ENCODE measurements at places on chromosomes 7 and 10.

DNA sequence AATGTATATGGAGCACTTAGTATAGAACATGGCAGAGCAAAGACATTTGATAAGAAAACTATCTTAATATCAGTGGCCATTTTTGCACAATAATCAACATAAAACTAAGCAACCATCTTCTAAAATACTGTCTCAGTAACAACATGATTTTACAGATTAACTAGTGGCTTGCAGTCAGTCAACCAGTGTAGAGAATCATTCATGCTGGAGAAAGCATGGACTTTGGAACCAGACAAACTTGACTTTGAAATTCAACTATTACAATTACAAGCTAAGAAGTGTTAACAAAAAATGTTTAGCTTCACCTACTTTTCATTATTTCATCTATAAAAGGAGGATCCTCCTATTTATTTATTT is 27.7 kb downstream of the CUBN start:
- no peak for DNase-seq

DNA sequence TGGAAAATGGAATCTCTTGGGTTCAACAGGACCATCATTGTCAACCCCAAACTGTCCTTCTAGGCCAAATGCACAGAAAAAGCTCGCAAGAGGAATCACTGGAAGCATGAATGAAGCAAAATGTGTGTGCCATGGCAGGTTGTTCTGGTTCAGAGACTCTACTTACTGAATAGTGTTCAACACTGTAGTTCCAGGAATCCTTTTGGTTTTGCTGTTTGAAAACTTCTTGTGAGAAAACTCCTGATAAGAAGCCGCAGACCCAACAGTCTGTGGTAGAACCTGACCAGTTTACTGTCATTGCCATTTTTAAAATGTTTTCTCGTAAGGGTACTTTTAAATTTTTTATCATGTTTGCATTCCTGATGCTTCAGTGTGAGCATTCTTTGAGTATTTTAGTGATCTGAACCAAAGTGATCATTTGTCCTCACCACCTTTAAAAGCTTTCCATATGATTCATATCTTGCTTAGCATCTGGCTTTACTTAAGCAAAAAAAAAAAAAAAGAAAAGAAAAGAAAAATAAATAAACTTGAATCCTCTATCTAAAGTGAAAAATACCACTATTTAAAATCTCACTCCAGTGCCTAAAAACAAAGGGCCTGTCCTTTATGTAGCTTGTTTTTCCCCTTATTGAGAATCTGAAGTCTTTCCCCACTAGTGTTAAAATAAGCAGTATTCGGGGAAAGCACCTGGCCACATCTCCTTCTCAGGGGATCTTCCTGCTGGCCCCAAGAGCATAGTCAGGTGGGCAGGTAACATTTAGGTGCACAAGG is 92.4 kb downstream of the WNT2 start:
- no peak for DNase-seq

GRCh38 chr7:55561690-55562089 is 10.6 kb downstream of the VOPP1 start:
- no peak for DNase-seq

DNA sequence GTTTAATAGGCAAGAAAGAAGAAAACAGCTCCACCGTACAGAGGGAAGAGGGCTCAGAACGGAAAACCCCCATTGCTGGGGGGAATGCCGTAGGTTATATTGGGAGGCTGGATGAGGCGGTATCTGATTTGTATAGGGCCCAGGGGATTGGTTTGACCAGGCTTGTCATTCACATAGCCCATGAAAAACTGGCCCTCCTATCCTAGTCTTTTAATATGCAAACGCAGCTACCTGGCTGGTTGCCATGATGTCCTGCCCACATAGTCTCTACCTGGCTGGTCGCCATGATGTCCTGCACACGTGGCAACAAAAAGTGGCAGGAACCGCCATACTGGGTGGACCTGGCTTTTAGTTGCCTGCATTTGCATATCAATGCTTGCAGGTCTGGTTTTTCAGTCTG is 84.7 kb downstream of the AUTS2 start:
- no peak for DNase-seq

- no peak for DNase-seq
These were observed 33.8 kb upstream of the C10orf120 start for GRCh38 chr10:122733443-122733842.

- DNase-seq, result no peak
These were observed 232.6 kb upstream of the AUTS2 start for GRCh38 chr7:69365651-69366192.

DNA sequence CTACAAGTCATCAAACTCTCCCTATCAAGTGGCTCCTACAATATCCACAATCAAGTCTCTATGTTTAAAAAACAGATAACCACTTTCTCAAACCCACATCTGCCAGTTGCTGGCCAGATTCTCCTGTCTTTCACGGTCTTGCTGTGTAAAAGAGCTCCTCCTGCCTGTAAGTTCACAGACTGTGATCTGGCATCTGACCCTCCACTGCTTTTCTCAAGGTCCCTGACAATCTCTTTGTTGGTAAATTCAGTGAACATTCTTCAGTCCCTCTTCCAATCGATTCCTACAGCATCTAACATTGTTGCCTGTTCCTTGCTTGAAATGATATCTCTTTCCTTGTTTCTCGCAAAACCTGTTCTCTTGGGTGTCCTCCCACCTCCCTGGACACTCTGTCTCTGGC is 18.5 kb upstream of the LMOD2 start:
- no peak for DNase-seq

All from activated T-helper 1 cell treated with Interleukin-2 at 50 U/mL for 16 hours (primary cell).